Panc1 (cell line): ENCODE measurements at places on chromosomes 1 and 21. TPM values are rescaled to one million over a fixed set of nuclear protein-coding genes. Genes with fewer than 3 reads are reported as not detected.

DNA sequence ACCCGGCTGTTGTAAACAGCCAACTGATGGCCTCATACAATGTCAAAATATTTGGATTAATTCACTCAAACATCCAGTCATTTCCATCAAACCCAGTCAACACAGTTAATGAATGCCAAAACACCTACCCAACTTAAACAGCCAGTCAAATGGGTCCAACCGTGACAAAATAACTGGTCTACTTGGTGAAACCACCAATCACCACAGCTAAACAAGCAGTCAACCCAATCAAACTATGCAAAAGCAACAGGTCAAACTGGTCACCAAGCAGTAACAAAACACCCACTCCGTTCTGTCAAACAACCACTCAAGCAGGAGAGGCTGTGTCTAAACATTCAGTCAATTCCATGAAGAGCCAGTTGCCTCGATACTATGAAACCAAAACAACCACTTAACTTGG is 119.2 kb downstream of the FOXD2 start:
- no peak for DNase-seq

GRCh38 chr1:109877317-109877771 is 33.3 kb upstream of the CSF1 start:
- DNase-seq, result no peak

GRCh38 chr1:218347723-218348627 is 2.8 kb downstream of the TGFB2 start:
- DNase-seq, result no peak

DNA sequence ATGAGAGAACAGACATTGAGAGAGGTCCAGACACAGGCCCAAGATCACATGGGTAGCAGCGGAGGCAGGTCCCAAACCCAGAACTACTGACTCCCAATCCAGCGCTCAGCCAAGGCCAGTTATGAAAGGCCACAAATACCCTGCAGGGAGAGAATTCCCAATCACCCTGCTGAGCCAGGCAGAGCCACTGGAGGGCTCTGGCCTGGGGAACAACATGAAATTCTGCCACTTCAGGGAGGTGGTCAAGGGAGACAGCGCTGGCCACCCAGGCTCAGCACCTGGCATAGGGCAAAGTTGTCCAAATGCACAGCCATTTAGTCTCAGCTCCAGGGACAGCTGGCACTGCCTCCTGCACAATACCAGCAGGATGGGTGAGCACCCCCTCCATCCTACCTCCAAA is 27.5 kb downstream of the SLC9A1 start:
- DNase-seq, result no peak

DNA sequence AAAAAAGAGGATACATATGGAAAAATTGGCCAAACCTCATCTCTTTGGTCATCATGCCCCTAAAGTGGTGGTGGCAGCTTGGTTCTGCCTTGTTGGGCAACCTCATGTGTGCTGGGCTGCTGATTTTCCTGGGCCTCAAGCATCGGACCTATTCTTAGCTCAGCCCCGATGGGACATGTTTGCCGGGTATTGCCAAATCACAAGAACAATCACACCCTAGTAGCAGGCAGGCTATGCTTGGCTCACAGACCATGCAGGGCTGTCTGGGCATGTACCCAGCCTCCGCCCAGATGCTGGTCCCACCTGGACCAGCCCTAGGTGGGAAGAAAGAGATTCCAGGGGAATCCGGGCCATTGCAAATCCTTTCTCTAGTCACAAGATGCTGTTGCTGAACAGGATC is 189.4 kb upstream of the FGGY start:
- no peak for DNase-seq

DNA sequence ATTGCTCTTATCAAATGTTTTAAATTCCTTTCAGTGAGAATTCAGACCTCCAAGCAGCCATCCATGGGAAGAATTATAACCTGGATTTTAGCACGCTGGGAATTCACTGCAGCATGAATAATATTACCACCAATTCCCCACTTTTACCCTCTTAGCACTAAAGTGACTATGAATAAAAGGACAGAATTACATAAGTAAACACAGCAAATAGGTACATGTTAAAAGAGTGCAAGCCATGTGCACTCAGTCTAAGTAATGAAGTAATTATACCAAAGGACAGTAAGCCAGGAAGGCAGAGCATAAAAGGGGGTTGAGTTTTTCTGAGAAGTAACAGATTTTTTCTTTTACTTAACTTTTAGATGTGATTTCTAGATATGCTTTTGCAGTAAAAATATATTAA is 176.3 kb downstream of the DENND1B start:
- no peak for DNase-seq

DNA sequence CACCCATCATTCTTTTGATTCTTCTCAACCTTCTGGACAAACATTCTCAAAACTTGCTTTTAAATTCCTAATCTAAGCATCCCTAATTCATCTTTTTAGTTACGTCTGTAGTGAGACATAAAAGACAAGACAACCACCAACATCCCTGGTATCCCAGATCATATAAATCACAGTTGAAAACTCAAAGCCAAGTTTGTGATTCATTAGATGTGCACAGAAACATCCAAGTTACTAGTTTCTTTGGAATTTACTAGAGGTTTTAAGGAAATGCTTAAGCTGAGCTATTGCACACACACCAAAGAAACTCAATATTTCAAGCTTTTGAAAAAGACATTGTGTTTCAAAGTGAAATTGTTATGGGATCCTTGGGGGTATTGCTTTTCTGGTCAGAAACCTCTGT is 47.6 kb downstream of the ATP6V1G3 start:
- DNase-seq, result no peak

DNA sequence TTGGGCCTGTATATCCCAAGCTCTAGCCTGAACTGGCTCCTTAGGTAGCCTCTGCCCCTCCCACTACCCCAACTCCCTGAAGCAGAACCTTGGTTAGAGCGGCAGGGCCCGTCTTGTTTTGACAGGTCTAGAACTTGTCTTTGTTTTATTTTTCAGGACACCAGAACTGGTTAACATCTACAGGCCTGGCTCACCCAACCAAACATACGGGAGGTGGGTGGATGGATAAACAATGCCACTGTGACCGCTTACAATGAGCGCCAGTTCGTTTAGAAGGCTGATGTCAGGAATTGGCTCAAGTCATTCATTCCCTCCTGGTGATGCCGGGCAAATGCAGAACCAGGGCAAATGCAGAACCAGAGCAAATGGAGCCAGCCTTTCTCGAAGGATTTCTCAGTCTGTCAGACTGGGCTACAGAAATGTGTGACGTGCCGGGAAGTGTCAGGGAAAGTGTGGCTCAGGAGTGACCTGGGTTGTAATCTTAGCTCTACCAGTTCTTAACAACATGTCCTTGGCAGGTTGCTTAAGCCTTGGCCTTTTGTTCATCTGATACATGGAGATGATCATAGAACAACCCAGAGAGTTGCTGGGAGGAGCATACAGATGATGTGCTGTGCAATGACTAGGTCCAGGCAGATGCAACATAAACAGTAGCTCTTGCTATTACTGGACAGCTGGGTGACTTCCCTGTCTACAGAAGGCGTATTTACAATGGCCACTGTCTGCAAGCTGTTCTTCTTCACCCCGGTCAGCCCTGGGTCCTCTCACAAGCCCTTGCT is 30.5 kb upstream of the BTG2 start:
- no peak for DNase-seq

DNA sequence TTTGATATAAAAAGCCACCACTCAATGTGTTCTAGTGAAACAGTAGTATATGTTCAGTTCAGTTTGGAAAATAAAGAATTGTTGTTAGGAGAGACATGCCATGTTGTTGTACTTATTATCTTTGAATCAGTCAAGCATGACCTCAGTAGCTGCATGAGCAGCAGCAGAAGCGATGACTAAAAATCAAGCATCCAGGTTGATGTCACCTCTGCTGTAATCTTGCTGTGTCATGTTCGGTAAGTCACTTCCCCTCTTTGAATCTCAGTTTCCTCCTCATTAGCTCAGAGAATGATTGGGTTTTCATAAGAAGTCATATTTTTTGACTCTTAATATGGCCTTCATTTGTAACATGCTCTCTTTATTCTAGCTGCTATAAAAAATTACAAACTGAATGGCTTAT is 428.4 kb upstream of the B3GALT2 start:
- DNase-seq, result no peak

DNA sequence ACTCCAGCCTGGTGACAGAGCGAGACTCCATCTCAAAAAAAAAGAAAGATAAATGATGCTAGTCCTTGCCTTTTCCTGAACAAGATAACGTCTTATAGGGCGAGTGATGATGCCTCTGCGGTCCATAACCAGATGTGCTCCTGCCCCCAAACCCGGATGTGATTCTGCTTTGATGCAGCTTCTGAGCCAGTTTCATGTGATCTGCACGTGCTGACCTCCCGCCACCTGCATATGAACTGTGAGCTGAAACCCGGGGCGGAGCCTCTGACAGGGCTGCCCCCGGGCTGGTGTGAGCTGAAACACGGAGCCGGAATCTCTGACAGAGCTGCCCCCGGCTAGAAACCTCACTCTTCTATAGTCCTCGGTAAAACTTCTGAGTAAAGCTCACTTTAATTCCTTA is 1.3 kb downstream of the KRTAP12-4 start:
- DNase-seq, result no peak

DNA sequence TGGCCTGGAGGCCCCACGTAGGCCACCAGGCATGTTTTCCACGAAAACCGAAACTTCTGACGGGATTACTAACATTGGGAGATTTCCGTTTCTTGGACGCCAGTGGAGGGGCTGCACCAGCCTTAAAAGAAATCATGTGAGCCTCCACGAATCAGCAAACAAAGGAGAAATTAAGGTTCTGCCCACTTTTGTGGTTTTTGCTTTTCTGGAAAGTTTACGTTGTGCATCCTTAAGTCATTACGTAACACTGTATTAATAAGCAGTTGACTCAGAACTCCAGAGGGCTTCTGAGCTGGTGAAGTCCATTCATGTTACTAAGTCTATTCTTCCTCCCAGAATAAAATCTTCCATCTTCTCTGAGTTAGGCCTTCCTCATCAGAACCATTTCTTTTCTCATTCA is 168.5 kb downstream of the PSMG1 start:
- DNase-seq, result no peak

GRCh38 chr1:6850537-6850936 is 65.3 kb downstream of the CAMTA1 start:
- no peak for DNase-seq

GRCh38 chr1:24930260-24931145 is at the start of gene RUNX3:
RUNX3 (minus strand) TSS chr1:24930276; CDS start chr1:24929868, 408 bp downstream.
- no peak for DNase-seq

DNA sequence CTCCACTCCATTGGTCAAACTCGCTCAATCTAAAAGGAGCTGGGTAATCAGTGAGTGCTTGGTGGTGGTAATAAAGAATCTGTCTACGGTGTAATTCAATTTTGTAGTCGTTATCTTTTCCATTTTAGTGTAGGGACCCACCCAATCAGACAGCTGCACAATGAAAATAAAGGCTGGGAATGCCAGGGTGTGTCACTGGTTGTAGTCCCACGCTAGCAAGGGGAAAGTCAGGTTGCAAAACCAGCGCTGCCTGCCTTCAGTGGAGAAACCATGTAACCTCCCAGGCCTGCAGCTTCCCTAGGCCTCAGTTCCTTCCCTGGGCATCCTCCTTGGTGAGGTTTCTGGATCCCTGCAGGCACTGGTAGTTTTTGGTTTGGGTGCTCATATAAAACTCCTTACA is 49.4 kb upstream of the PPP2R5A start:
- DNase-seq, result no peak

DNA sequence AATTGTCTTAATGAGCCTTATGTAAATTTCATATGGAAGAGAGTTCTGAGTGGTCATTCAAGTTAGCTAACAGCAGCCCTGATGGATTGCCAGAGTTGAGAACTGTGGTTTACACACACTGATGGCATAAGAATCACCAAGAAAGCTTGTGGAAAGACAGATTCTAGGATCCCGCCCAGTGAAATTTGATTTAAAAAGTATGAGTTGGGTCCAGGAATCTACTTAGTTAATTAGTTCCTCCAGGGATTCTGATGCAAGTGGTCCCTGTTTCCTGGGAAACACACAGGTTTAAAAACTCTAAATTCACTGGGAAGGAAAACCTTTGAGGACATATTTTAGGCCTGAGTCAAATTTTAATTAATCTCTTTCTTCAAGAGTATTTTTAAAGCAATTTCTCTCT is 144.3 kb downstream of the NTPCR start:
- no peak for DNase-seq

GRCh38 chr1:178047403-178048093 is 46.4 kb upstream of the RASAL2 start:
- no peak for DNase-seq

DNA sequence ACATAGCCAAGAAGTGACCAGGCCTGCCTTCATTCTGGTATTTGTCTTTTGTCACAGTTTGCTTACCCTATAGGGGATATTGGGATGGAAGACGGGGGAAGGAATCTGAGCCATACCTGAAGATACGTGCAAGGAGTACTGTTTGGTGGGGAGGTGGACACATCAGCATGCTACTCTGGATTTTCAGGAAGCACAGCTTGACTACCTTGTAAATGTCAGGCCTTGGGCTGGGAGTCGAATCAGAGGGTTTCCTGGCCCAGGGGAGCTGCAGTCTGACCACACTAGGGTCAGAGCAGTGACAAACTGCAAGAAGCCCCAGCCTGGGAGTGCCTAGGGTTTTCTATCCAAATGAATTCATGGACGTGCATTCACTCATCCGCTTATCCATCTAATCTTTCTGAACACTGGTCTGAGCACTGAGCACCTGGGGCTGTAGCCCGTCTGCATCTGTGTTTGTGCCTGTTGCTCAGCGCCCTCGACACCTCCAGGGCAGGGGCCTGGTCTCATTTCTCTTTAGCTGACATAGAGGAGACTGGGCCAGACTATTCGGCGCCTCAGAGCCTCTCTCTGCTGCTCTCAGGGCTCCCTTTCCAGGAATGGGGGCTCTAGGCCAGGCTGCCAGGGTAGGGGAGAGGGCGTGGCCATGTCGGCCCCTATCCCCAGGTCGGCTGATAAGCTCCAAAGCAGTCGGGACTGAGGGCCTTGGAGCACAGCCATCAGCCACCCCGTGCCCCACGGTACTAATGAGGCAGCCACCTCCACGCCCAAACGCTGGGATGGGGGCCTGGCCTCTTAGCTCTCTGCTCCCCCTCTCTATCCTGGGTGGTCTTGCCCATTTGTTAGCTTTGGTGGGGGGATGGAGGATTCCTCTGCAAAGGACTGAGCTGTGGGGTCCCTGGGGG is 47.0 kb upstream of the SLC2A1 start:
- DNase-seq, result no peak

GRCh38 chr1:37944086-37944763 is 2.6 kb downstream of the INPP5B start:
- DNase-seq, result no peak

- DNase-seq, result no peak
Observed at GRCh38 chr1:34060901-34061415, 104.1 kb downstream of the CSMD2 start.

- DNase-seq, result no peak
Observed at GRCh38 chr21:39934895-39935294, 67.7 kb downstream of the PCP4 start.

The LACTBL1 gene
- not detected for total RNA-seq

The TINAGL1 gene
- total RNA-seq, result 6.1 TPM

The RGS5 gene
- total RNA-seq, result 1.5 TPM
